Activated CD4-positive, alpha-beta T cell treated with anti-CD3 and anti-CD28 coated beads for 48 hours (primary cell): ENCODE measurements at places on chromosomes 2 and 18.

GRCh38 chr2:204024503-204024902, 87.9 kb downstream of the ICOS start:
- DNase-seq = no peak

GRCh38 chr2:68216454-68217310, 35.6 kb downstream of the PPP3R1 start:
- DNase-seq = no peak

DNA sequence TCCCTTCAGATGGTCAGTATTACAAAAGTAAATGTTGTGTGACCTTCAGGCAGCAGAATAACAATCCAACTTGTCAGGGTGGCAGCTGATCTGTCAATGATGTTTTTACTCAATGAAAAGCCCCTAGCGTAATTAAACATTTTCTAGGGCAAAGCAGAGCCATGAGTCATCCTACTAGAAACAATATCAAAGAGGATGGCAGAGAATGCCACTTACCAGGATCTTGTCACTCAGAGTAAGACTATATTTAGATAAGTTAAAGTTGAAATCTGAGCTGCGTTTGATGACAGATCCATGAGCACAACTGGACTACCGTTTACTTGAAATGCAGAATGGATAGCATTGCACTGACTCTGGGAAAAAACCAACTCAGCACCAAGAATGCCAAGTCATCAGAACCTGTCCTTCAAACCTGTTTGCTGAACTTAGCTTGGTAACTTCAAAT, 612.6 kb upstream of the ACVR2A start:
- DNase-seq = no peak

GRCh38 chr2:150882751-150883612, 378.7 kb downstream of the RBM43 start:
- no peak for DNase-seq

GRCh38 chr2:15348045-15348444, 213.1 kb downstream of the NBAS start:
- DNase-seq = no peak

- DNase-seq = no peak
Measured at GRCh38 chr2:7242189-7242867, 325.1 kb downstream of the RNF144A start.

- DNase-seq = no peak
Measured at GRCh38 chr18:13006531-13007247, 15.5 kb downstream of the CEP192 start.

DNA sequence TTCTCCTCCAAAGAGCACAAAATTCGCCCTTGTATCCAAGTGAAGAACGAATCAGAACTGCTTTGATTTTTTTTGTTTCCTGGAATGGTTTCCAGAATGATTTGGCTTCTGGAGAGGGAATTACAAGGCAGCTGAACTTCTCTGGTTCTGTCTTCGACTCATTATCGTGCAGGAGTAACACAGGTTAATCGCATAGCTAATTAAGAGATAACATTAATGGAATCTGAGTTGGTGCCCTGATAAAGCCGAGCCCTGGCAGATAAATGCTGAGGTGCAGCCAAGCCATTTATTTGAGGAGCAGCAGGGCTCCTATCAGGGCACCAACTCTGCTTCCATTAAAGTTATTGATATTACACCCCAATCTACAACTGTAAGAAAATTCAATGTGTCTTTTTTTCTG, 433.7 kb downstream of the ZNF521 start:
- no peak for DNase-seq

DNA sequence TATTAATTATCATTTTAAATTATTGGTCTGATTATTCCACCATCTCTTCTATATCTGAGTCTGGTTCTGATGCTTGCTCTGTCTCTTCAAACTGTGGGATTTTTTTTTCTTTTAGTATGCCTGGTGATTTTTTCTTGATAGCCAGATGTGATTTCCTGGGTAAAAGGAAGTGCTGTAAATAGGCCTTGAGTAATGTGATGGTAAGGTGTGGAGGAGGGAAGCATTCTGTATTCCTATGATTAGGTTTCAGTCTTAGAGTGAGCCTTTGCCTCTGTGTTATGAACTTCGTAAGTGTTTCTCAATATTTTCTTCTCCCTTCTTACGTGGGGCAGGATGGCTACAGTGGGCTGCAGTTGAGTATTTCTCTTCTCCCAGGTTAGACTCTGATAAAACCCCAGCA, 103.0 kb downstream of the EHBP1 start:
- DNase-seq = no peak

DNA sequence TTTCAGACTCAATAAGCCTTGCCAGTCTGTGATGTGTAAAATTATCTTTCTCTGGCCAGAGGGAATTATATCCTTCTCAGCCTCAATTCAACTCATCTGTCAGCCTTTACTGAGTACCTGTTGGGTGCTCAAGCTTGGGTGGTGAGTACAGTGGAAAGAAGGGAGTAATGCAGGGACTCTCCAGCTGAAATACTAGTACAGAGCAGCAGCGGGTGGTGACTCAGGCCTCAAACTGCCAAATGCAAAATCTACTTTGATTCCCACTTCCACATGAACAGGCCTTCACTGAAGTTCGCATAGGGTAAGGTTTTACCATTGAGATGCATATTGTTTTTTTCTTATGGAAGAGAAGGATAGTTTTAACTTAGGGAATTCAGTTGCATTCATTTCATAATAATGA, 326.8 kb downstream of the LRRTM1 start:
- DNase-seq = no peak

DNA sequence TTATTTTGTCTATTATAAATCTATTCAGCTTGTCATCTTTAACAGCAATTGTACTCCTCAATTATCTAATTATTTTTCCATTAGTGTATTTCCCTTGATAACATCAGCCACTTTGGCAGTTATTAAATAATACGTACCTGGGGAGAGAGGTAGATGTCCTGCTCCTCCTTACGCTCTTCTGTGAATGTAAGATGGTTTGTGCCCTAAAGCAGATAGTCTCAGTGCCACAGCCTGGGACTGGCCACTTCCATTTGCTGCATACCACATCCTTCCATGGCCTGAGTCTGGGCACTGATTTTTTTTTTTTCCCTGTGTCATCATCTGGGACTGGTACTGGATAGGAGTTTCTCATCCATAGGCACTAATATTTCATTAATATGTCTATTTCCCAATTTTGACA, 632.4 kb upstream of the LRRTM4 start:
- DNase-seq = no peak

DNA sequence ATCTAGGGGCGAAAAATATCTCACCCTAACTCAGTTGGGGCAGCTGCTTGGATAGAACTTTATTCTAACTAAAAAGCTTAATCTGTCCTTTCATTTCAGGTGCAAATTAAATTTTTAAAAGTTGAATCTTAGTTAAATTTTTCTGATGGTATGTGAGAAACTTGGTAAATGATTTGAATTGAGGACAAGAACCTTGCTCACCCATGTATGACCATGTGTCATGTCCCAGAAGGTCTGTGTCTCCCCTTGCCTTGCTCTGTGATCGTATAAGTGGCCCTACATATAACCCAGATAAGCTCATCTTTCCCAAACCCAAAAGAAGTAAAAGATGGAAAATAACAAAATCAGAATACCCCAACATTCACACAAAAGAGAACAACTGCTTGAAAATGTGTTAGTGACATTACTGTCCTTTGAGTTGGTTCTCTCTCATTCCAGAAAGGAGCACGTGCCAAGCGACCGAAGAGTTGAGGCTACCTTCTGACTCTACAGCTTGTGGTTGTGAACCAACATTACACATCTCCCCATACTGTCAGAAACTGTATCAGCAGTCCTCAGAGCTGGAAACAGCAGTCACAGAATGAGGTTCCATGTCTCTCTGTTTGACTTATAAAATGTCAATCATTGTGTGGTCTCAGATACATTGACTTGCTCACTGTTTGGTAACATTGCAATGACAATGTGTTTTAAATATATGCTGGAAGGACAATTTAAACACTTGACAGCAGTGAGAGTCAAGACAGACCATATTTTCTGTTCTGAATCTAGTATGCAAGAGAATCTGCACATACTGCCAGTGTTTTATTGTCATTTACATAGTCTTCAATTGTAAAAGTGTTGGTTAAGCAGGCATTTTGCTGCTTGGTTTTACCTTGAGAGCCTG, 46.3 kb upstream of the TANK start:
- no peak for DNase-seq

- DNase-seq = no peak
Measured at GRCh38 chr2:136051725-136052048, 66.3 kb upstream of the DARS1 start.
